ENCODE measurements at places on chromosomes 3 and 15.
A peak's percentile ranks its signal among the peaks of the same experiment; 100 is the strongest.

DNA sequence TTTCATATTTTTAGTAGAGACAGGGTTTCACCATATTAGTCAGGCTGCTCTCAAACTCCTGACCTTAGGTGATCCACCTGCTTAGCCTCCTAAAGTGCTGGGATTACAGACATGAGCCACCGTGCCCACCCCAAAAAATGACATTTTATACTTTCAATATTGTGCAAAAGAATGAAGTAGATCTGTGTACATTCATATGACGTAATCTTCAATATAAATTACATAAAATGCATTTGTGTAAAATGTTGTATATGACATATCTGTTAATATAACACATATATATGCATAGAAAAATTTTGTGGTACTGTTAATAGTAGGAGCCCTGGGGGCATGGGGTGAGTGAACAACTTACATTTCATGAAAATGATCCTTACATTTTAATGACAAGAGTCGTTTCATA, 71.7 kb downstream of the RYR3 start:
- DNase-seq = no peak

DNA sequence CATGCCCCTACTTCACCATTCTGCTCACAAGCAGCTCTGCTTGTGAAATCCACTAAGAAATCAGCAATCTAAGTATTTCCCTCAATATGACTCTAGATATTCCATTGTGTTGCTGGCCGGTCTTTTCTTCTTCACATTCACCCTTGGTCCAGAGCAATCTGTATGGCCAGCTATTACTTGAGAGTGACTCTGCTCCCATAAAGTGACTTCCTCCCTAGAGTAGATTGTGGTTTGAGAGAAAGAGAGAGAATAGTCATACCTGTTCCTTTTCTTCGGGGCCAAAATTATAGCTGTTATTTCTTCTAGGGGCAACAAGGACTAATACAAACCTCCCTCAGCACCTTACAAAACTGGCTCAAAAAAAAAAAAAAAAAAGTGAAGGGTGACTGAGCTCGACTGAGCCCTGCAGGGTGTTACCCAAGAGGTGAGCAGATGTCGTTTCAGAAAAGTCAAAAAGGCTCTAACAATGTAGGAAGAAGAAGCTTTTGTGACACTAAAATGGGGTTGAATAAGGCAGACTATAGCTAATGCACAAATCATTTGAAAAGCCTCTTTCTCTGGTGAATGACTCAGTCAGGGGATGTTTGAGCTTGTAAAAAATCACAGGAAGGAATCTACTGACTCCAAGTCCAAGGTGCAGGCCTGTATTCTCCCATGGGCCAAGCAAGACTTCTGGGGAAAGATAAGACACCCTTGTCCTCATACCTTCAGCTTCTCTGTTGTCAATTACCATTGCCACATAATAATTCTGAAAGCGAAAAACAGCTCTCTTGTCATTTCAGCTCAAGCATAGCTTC, 161.0 kb upstream of the SLC24A5 start:
- no peak for DNase-seq

DNA sequence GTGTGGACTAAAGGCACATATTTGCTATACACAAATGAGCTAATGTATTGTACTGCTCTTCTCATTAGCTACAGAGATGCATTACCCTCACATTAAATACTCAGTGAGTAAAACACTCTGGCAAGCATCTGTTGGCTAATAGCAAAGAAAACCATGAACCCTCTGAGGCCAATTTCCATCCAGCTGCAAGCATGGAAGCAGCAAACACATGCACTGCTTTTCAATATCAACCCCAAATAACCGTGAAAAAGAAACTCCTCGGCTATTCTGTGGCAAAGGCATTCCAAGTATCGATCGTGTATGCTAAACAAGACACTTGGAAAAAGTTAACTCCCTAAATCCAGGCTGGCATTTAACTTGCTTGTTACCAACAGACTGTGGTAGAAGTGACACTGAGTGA, 67.0 kb downstream of the PEAK1 start:
- peak; percentile 50 for DNase-seq

- DNase-seq = no peak
Observed at GRCh38 chr15:89455535-89455934, 40.8 kb downstream of the RHCG start.

DNA sequence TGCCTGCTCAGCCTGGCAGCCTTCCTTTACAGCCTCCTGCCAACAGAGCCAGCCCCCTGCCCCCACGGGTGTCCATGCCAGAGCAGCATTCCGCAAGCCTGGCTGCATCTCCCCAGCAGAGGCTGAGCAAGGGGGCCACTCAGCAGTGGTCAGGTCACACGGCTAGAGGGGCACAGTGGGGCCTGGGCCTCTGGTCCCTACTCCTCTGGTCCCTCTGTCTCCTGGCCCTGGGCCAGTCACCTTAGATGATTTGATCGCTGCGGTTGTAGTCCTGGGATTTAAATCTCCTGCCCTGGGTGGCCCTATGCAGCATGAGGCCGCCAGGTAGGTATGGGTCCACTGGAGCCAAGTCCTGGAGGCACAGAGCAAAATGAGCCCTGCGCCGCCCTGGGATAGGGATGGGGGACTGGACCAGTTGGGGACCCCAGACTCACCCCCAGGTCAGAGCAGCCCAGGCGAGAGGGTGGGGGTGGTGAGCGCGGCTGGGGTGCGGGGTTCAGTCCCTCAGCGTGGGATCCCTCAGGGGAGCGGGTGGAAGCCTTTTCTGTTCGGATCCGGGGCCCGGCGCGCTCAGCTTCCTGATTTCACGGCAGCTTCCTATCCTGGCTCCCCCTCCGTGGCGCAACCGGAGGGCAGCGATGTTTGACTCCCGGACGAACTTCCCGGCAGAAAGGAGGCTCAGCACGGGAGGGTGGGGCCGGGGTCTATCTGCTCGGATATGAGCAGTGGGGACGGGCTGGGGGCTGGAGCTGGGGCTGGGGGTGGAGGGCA, at the start of gene ZBTB47:
Gene ZBTB47, plus strand, starts transcription at position 138 of the 771 bp plus-strand sequence. CDS start 4,659 bp downstream, outside the sequence.
- DNase-seq = no peak

GRCh38 chr15:52290329-52290728, 5.3 kb downstream of the MYO5C start:
- no peak for DNase-seq

DNA sequence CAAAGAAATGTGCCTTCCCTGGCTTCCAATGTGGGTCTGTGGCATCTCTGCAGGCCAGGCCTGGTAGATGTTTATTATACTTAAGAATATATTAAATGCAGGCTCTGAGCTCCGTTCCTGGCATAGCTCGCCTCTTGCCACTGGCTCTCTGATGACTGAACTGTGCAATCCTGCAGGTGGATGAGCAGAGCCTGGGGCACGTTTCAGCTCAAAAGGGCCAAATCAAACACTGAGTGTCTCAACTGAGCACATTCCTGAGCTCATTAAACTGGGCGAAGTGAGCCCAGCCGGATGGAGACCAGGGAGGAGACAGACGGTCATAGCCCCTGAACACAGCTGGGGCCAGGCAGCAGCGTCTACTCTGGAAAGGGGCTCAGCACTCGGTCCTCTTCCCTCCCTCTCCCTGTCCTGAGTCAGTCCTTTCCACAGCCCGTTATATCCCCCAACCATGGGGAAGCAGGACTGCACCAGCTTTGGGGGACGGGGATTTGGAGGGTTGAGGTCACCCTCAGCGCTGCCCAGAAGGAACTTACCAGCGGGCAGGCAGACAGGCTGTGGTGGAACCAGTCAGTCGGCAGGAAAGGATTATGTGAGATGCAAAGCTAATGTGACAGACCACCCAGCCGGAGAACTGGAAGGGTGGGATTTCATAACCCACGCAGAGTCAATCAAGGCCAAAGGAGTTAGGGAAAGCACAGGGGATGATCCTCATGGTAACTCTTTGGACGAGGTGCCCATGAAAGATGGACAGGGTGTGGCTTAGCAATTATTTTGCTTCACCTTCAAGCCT, 77.4 kb upstream of the ANKRD34C start:
- DNase-seq = no peak

GRCh38 chr3:9862391-9863057, 17.5 kb downstream of the CIDEC start:
- DNase-seq = no peak

- no peak for DNase-seq
Observed at GRCh38 chr3:37934631-37935289, 55.8 kb upstream of the VILL start.

- no peak for DNase-seq
Observed at GRCh38 chr3:171374260-171374659, 85.9 kb downstream of the TNIK start.

- no peak for DNase-seq
Observed at GRCh38 chr3:138653567-138653966, 45.0 kb downstream of the FAIM start.

DNA sequence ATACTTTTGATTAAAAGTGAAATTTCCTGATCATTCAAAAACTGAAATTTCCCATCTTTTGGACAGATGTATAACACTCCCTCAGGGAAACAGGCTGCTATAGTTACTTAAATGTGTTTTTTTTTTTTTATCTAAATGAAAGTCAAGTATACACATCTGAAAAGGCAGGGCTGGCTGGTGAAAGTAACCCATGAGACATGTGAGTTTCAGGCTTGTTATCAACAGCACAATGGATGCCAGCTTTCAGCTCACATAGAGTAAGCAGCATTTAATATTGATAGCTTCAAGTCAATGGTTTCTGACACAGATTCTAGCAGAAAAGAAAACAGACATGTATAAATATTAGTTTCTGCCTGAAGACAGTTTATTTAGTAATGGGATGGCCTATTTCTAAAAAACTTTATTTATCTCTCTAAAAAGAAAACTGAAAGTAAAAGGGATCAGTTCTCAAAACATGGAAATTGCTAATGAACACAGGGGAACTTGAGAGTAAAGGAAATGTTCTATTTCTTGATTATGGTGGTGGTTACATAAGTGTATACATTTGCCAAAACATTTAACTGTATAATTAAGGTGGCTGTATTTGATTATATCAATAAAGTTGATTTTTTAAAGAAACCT, 89.7 kb upstream of the CMC1 start:
- DNase-seq = no peak

- no peak for DNase-seq
Observed at GRCh38 chr3:51671734-51672475, 853 bp downstream of the TEX264 start.

DNA sequence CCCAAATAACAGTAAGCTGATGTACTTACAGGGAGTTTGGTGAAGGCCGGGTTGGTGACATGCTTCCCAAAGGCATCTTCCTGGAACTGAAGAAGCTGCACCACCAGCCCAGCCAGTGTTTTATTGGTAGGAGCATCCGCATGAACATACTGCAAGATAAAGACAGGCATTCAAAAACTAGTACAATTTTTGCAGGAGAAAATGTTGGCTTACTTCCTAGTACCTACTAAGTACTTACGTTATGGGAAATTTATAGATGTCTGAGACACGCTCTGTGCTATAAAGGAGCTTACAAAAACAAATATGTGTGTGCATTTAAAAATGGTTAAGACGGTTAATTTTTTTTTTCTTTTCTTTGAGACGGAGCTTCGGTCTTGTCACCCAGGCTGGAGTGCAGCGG, 8.9 kb downstream of the SMARCC1 start:
- no peak for DNase-seq

DNA sequence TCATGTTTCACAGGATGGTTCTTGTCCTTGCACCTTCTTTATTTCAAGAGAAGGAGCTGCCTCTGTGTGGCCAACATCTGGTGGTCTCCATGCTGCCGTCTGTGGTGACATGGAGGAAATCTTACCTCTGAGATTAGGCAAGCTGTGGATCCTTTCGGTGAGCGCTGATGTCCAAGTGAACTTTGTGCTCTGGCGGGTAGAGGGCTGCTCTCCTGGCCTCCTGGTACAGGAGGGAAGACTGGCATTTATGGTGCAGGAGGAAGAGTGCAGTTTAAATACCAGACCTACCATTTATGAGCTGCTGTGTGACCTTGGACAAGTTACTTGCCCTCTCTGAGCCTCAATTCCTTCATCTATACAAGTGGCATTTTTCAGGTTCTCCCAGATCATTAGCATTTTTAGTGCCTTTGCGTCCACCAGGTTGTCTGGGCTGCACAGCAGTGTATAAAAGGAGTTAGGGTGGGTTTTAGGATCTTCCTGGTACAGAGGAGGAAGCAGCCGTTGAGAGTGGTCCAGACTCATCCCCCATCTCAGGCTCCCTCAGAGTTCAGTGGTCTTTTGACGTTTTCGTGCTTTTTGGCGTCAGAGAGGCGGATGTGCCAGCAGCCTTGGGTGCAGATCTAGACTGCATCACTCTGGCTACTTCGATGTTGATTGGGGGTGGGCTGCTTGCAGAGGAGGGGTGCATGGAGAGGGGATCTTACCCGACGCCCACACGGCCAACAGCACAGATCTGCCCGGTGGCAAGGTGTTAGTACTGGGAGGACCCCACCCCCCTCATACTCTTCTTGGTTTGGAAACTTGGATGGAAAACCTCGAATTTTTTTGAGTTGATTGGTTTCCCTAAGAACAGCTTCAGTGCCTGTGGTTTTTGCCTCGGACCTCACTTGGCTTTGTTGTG, 162.2 kb downstream of the ITPR1 start:
- no peak for DNase-seq

DNA sequence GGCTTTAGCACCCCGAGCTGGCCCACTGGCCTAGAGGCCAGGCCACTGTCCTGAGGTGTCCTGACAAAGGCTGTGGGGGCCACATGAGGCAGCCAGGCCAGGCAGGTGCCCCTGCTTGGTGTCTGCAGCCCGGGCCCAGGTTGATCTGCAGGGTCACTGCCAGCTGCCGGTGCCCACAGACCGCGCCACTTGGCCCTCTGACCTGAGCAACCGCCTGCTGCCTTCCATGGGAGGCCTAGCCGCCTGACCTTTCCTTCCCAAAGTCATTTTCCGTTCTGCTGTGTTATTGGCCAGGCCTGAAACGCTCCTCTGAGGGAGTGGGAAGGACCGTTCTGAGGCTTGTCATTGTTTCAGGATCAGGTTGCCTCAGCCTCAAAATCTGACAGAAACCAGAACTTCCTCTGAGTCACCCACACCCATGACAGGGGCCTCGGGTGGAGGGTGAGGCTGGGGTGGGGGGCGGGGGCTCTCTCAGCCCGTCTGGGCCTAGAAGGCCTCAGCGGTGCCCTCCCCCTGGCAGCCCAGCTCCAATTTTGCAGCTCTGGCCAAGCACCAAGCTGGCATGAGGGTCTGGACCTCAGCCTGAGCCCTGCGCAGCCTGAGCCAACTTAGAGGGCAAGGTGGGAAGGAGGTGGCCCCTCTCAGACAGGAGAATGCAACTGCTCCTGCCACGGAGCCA, 140.7 kb upstream of the MEF2A start:
- DNase-seq = no peak

GRCh38 chr15:57235873-57236272, 140.4 kb upstream of the CGNL1 start:
- no peak for DNase-seq

- DNase-seq = no peak
Observed at GRCh38 chr15:68781766-68782588, 38.7 kb downstream of the ANP32A start.

- DNase-seq = no peak
Observed at GRCh38 chr3:5972586-5972985, 785.1 kb downstream of the EDEM1 start.

GRCh38 chr15:50057905-50058639, 61.0 kb downstream of the ATP8B4 start:
- no peak for DNase-seq

- DNase-seq = no peak
Observed at GRCh38 chr3:159657629-159658028, 331.0 kb upstream of the IL12A start.

- DNase-seq = no peak
Observed at GRCh38 chr3:55717481-55717880, 230.4 kb upstream of the WNT5A start.

GRCh38 chr3:2770451-2770850, 339.7 kb downstream of the IL5RA start:
- DNase-seq = no peak

- DNase-seq = no peak
Observed at GRCh38 chr3:9345041-9345440, 17.8 kb upstream of the THUMPD3 start.

GRCh38 chr15:101530224-101530958, 40.9 kb upstream of the PCSK6 start:
- DNase-seq = no peak

GRCh38 chr3:190443257-190443656, 6.4 kb downstream of the TMEM207 start:
- DNase-seq = no peak
